NCI-H1048 (cell line): ENCODE measurements at places on chromosomes 5 and 9.

- DNase-seq = no peak
Measured at GRCh38 chr5:128380337-128380736, 157.7 kb downstream of the FBN2 start.

DNA sequence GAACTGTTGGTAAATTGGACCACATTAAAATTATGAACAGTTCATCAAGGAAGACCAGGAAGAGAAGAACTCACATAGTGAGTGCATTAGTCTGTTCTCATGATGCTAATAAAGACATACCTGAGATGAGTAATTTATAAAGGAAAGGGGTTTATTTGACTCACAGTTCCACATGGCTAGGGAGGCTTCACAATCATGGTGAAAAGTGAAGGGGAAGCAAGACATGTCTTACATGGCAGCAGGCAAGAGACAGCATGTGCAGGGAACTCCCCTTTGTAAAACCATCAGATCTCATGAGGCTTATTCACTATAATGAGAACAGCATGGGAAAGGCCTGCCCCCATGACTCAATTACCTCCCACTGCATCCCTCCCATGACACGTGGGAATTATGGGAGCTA lies 135.9 kb upstream of the MAN2A1 start:
- no peak for DNase-seq

- DNase-seq = no peak
Measured at GRCh38 chr5:78794693-78795215, 146.2 kb upstream of the LHFPL2 start.

GRCh38 chr9:90629991-90630390 lies 12.6 kb downstream of the DIRAS2 start:
- no peak for DNase-seq

GRCh38 chr5:134846641-134846960 lies 833 bp downstream of the C5orf24 start:
- DNase-seq = no peak

GRCh38 chr5:130529511-130530485 lies 625.5 kb downstream of the CHSY3 start:
- DNase-seq = no peak

DNA sequence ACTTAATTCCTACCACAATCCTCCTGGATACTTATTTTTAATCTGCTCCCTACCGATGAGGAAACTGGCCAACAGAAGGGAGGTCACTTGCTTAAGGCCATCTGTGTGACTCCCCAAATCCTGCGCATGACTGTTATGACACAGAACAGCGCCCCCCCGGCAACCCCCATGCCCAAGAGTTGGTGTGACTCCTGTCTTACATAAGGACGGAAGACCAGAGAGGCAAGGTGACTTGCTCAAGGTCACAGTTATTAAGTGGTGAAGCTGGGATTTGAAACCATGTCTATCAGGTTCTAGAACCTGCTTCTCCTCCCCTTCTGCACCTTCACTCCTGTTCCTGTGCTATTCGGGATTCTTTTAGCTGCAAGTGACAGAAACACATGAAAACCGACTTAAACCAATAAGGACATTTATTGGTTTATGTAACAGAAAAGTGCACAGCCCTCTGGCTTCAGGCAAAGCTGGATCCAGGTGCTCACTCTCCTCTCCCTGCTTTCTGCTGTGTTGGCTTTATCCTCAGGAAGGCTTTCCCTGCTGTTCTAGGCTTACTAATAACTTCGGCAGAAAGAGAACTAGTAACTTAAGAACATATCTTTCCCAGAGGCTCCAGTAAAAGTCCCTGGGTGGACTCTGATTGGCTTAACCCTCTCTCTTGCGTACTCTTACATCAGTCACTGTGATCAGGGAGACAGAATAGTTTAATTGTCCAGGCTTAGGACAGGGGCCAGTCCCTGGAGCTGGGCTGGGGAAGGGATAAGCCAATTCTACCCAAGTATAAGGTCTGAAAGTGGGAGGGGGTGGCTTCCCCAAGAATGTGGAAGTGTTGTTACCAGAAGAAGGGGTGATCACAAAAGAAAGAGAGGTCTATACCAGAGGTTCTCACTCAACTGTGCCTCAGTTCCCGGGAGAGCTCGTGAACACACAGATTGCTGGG lies 43.7 kb downstream of the FGF18 start:
- no peak for DNase-seq

- DNase-seq = no peak
Measured at GRCh38 chr9:38226491-38226951, 157.5 kb upstream of the SHB start.

GRCh38 chr5:143472576-143472975 lies 69.1 kb upstream of the NR3C1 start:
- no peak for DNase-seq

GRCh38 chr9:84490206-84490841 lies 149.8 kb upstream of the SLC28A3 start:
- DNase-seq = no peak

GRCh38 chr5:24823625-24824024 lies 178.8 kb upstream of the CDH10 start:
- no peak for DNase-seq

DNA sequence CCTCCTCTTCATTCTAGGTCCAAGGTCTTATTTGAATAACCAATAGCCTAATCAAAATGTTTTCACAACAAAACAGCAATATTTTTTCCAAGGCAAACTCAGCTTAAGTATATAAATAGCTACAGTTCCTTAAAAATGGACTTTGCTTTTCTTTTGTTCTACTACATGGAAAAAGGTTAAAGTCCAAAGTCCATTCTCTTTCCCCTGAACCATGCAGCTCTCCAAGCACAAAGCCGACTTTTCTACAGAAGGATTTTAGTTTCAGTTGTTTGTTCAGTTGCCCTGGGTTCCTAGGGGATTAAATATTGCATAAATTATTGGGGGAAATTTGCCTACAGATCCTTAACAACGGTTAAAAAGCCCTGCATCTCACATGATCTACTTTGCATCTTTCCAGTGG lies 677.0 kb upstream of the KLF4 start:
- peak; percentile 79 for DNase-seq

GRCh38 chr5:170737591-170737990 lies 45.9 kb upstream of the GABRP start:
- no peak for DNase-seq

GRCh38 chr5:42719034-42719433 lies 37.6 kb upstream of the CCDC152 start:
- no peak for DNase-seq

DNA sequence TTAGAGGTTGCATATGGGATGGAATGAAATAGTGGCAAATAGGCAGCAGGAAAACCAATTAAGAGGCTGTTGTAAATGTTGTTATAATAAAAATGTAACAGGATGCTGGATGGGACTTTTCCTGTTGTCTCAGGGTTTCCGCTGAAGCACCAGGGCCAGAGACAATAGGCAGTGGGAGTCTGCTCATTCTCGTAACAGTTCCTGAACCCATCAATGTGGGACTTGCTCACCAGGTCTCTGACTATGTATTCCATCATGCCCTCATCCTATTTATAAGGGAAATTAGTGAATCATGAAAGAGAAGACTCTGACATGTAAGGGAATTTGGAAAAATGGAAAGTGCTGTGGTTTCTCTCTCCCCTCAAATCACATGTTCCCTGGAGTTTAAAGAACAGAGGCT lies 23.5 kb upstream of the SSBP2 start:
- DNase-seq = no peak
